ENCODE measurements at places on chromosomes 3 and 15.

DNA sequence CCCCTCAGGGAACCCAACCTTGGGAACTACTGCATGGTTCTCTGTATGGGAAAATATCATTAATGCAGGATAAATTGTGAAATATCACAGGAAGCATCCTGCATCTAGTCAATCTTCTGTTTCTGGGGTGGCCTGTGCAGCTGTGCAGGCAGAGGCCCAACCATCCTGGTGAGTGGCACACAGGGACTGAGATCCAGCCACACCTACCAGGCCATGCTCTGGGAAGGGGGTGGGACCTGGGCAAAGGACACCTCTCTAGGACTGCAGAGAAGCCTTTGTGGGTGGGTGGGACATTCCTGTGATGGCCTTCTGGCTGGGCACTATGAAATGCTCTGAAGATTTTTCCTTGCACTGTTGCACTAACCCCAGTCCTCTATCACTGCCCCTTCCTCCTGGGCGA lies 26.8 kb downstream of the CCRL2 start:
- DNase-seq: no peak

GRCh38 chr3:127959873-127960272 lies 44.8 kb downstream of the KBTBD12 start:
- peak; percentile 1 for DNase-seq

DNA sequence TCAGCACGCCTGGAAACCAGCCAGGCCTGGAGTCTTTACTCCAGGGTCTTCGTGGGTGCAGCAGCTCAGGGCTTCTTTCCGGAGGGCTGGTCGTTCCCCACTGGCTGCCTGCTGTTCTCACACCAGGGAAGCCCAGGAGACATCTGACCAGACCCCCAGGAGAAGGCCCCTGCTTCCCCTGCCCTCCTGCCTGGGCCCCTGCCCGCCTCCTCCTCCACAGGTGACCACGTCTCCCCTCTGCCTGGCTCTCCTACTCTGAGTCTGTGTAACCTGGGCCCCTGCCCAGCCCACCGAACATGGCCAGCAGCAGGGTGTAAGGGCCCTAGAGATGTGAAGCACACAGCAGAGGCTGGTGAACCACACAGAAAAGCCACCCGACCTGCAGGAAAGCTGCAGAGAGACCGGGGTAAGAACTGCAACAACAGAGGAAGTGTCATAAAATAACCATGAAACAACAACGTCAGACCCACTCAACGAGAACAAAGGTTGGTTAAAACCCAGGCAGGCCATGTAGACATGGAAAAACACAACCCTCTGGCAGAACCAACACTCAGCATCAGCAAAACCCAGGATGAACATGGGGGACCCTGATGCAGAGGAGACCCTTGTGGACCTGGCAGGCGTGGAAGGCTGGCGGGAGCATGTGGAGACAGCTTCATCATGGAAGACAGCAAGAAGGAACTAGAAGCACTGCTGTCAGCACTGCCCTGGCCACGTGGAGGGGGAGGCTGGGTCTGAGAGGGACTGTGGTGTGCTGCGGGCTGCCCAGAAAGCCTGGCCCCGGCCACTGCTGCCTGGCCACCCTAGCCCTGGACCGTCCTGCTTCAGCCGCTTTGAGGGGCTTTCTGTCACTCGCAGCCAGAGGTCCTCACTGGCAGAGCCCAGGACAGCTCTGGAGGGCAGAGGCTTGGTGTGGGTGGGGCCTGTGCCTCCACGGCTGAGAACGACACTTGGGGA lies 20.4 kb downstream of the UROC1 start:
- DNase-seq: no peak

GRCh38 chr15:56146756-56147155 lies 96.9 kb downstream of the RFX7 start:
- DNase-seq: no peak

DNA sequence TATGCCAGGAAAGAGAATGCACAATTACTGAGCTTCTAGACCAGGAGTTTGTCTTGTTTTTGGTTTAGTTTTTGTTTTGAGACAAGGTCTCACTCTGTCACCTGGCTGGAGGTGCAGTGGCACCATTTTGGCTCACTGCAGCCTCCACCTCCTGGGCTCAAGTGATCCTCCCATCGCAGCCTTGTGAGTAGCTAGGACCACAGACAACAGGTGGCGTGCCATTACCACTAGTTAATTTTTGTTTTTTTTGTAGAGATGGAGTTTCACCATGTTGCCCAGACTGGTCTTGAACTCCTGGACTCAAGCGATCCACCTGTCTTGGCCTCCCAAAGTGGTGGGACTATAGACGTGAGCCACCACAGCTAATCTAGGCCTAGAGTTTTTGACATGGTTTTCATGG lies 104.4 kb upstream of the CCDC54 start:
- DNase-seq: no peak

DNA sequence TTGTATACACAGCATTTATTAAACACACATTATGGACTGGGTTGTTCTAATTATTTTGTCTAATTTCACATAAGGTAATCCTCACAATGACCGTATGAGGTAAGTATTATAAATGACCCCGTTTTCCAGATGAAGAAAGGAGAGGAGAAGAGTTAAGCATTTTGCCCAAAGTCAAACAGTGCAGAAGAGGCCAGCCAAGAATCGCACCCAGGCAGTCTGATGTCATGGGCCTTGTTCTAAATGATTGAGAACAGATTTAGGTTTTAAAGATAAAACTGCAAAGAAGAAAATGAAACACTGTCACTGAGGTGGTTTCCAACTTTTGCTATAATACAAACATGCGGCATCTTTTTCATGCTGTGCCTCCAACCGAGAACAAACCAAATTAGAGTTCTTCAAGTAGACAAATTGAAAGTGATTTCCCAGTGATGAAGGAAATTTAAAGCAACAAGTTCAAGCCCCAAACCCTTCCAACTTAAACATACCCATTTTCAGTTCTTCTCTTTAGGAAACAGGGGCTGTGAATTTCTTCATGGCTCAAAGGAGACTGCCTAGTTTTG lies 155.3 kb downstream of the THRB start:
- no peak for DNase-seq

GRCh38 chr15:95958382-95958781 lies 372.1 kb upstream of the NR2F2 start:
- no peak for DNase-seq

- DNase-seq: no peak
These were observed 40.9 kb downstream of the KY start for GRCh38 chr3:134609821-134610431.

Data from NCI-H1930 (cell line).